ENCODE measurements at places on chromosomes 7 and 10.

DNA sequence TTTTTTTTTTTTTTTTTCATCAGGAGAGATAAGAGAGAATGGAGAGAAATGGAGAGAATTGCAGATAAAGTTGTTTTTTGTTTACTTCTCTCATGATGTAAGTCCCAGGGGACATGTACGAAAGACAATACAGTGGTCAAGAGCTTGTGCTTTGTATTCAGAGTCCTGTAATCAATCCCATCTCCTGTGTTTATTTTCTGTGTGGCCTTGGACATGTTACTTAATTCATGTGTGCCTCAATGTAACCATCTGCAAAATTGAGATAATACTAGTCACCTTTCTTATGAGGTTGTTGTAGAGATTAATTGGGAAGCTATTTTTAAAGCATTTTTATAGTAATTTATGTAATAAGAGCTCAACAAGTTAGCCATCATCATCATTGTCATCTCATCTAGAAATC, 117.5 kb downstream of the CDK14 start:
- DNase-seq, result no peak

GRCh38 chr10:11161096-11161495, 143.4 kb downstream of the CELF2 start:
- peak; percentile 69 for DNase-seq

DNA sequence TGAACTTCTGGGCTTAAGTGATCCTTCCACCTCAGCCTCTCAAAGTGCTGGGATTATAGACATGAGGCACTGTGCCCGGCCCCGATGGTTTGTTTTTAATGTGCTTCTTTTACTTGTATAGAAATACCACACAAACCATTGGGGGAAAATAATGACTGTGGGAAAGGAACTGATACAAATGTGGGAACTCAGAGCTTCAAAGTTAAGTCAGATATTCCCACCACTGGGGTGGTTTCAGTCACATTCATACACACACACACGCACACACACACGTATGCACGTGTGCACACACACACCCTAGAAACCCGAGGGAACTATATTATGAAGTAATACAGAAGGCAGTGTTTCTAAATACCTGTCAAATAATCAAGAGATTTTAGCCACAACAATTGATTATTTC, 17.0 kb downstream of the CPA4 start:
- DNase-seq, result no peak

- DNase-seq, result no peak
Measured at GRCh38 chr7:33425929-33426678, 296.7 kb downstream of the BBS9 start.

GRCh38 chr10:21053953-21054690, 157.0 kb upstream of the NEBL start:
- DNase-seq, result no peak

DNA sequence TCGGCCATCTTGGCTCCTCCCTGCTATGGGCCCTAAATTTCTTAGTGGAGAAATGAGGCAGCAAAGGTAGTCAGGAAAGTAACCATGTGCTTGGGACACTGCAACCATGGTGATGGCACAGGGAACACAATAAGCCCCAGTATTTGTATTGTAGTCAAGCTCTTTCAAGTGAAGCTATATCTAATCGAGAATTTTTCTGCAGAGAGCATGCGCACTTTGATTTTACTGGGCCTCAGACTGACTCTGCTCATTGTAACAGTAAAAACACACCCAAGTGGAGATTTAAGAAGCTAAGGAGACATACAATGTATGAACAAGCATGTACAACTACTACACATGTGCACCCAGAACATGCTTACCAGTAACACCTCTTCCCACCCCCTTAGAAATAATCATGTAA, 67.3 kb upstream of the TMEM229A start:
- DNase-seq, result no peak

DNA sequence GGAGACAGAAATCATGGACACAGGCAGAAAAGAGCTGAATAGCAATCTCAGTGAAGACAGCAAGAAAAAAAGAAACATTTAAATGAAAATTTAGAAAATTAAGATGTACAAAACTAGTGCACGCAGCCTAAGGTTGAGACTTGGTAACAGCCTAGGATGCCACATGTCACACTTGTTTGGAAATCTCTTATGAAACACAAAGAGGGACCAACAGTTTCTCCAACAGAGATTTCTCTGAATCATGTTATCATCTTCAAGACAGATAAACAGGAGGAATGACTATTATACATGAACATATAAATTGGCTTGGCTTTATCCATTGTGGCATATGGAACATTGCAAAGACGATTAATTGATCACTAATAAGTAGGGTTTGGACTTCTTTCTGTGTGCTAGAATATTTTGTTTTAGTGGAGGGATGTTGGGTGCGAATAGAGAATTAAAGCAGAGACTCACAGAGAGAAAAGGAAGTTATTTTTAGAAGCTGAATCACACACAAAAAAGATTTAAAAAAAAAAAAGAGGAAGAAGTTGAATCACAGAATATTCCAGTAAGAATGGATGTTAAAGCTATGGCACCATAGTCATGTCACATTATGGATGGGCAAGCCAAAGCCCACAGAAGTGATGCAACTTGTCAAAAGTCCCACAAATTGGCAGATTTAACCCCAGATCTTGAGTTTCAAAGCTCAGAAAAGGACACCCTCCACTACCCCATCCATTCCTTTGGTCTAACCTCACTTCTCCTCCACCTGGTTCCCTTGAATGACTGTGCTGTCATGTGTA, 91.6 kb downstream of the MYOF start:
- DNase-seq, result no peak

- no peak for DNase-seq
Measured at GRCh38 chr7:23044581-23044980, 30.7 kb upstream of the HYCC1 start.

DNA sequence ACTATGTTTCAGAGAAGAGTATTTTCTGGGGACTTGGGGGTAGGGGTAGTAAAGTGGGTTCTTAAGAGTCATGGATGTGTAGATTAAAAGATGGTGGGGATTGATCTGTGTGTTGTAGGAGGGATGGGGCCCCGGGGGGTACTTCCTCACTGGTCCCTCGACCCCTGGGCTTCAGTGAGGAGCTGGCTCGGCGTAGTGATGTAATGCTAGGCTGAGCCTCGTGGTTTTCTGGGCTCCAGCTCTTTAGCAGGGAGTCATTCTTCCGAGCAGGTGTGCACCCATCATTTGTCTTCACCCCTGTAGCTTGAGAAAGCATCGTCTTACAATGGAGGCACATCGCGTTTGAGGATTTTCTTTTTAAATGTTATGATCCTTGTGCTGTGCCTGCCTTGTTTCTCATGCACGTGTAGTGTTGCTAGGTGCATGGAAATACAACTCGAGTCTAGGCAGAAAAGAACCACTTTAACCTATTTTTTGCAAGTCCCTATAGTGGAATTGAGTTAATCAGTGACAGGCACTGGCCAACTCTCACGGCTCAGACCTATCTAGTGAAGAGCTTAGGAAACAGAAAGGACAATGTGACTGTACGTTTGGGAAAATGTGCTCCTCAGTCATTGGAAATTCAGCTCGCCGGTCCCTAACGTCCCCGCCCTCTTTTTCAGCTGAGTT, 106.1 kb upstream of the BTBD16 start:
- no peak for DNase-seq

DNA sequence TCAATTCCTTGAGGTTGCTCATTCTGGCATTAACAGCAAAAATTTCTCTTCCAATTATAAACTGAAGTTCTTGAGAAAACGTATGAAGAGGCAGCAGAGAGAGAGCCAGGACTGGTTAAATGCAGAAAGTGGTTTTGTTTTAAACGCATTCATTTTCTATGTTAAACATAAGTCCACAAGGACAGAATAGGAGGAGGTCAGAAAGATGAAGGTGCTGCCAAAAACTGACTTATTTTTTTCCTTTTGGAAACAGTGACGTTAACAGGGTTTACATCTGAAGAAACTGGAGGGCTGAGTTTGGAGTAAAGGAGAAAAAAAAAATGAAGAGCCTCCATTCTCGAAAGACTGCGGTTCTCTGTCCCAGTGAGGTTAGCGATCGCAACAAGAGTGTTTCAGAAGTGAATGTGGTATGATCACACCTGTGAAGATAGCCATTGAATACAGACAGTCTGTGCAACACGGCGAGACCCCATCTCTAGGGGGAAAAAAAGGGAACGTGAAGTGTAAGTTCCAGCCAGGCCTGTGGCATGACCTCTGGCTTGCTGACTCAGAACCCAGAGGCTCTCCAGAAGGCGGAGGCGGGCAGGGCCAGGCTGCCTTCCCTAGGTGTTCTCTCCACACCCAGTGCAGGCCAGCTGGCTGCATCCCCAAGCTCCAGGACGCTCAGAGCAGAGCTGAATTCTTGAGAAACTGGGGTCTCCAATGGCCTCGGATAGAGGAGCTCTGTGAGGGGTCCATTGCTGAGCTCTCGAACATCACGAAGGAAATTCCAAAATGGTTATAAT, 84.0 kb downstream of the CHST15 start:
- no peak for DNase-seq

DNA sequence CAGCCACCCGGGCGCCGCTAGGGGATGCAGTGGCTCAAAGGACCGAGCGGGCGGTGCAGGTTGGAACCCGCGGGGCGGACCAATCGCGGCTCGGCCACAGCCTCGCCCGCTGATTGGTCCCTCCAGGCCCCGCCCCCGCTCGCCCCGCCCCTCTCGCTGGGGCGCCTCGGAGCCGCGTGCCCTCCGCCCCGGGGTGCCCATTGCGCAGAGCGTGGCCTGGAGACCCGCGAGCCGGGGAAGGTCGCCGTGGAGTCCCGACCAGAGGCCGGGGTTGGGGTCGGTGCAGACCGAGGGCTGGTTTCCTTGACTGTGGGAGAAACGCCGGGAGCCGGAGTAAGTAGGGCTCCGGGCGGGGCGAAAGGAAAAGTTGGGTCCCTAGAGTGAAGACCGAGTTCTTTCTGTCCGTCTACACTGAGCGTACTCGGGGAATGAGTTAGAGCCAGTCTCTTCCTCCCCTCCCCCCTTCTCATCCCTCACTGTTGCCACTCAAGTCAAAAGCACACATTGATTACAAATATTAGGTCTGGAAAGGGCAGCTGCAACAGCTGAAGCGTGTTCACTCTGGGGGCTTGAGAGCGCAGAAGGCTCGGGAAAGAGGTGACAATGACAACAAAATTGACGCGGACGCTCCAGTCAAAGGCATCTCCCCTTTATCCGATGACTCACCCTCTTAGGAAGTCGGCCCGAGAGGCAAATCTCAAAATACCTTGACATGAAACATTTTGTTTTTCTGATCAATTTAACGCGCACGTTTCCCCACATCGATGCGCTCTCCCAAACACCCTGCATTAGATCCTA, 843 bp upstream of the GATA3 start:
- peak; percentile 94 for DNase-seq

DNA sequence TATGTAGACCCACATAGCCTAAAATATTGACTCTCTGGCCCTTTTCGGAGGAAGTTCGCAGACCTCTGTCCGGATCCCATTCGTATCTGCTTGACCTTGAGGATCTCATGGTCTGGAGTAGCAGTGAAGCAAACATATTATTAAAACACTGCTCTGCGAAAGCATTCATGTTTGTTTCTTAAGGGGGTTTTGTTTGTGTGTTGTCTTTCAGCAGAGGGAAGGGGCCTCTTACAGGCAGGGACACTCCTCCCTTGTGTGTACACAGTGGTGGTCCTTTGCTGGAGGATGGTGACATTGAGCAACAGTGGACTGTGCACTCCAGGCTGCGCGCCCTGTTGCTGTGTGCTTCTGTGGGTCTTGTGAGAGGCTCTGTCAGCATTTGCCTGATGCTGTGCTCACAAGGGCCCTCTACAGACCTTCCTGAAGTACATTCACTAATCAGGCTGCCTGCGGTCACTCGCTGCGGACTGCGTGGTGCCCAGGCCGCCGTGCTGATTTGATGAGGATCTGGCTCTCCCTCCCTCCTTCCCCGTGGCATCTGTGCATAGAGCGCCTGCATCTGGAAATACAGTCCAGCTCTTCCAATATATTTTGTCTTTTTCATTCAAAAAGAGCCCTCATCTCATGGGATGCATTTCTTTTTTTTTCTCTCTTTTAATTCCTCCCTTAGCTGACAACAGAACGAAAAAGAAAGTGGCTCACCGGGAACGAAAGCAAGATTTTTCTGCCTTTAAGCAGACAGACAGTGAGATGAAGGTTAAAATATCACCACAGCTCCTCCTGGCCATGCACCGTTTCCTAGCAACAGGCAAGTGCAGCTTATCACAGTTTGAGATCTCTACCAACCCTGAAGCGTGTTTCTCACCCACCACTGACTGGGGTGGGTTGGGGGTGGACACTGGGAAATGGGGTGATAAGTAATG, 135.8 kb downstream of the CNNM2 start:
- peak; percentile 79 for DNase-seq

DNA sequence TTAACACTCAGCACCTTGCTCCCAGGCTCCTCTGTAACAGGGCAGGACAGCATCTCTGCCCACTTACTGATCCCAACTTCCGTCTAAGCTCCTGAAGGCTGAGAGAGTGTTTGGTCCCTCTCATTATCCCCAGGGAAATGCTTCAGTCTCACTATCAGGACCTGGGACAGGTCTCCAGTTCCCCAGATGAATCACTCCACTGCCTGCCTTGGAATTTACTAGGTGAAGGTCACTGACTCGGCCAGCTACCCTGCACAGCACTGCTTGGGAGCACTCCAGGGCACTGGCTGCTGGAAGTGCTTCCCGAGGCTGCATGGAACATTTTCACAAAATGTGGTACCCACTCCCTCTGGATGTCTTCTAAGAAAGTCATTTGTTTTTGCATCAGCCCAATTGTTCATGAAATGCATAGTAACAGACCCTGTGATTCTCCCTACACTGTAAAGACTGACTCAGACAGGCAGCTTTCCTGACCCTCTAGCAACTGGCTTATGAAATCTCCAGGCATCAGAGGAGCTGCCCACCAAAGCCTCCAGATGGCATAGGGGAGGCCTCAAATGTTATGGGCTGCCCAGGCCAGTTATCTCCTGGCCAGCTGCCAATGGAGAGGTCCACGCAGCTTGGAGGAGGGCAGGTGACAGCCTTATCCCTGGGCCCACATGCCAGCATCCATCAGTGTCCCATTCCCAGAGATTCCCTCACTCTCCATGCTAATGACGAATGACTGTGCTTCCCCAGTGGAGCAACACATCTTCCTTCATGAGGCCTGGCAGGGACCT, 89.1 kb downstream of the GFRA1 start:
- DNase-seq, result no peak

DNA sequence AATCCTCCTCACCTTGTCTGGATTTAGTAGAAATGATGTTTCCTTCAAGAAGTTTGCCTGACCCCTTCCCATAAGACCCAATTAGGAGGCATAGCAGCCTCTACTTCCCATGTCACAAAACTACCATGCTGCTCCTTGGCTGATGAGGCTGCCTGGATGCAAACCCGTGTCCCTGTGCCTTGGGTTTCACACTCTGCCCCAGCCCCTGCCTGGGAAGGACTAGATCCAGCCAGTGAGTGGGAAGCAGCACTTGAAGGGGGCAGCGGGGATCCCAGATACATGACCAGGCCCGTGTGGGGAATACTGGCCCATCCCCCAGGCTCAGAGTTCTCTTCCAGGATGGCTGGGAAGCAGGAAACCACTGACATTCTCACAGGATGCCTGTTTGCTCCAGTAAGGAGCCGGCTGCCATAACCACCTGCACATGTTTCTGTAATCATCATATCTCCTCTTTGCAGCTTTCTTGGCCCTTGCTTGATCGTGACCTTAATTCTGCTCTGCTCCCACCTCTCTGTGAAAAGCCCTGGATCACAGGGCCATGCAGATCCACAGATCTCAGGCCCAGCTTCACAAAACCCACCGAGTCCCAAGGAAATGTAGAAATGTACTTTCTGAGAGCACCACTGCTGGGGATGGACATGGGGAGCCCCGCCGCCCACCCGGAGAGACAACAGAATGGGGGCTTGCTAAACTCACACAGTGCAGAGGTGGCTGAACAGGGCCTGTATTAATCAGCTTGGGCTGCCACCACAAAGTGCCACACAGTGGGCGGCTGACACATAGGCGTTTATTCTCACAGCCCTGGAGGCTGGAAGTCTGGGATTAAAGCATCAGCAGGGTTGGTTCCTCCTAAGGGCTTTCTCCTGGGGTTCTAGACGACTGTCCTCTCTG, 287.8 kb upstream of the IGFBP3 start:
- DNase-seq, result no peak

Data from hematopoietic multipotent progenitor cell treated with erythropoietin and hydrocortisone succinate and interleukin-3 and kit ligand, for 6 days (in vitro differentiated cells).